GM12891 (cell line): ENCODE measurements at places on chromosomes 2 and 18.

DNA sequence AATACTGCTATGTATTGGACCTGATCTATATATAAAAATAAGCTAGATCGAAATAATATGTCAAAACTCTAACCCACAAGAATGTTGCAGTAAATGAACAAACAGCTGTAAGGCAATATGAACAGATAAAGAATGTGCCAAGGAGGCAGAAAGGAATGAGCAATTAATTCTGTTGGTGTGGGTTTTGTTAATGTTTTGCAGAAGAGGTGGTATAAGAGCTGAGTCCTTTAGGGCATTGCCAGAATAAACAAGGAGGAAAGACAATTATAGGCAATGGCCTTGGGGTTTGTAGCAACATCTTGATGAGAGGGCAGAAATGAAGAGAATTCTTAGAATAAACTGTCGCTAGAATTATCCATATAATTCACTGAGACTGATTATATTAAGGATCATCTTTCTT is 240.9 kb upstream of the GULP1 start:
- DNase-seq = no peak

DNA sequence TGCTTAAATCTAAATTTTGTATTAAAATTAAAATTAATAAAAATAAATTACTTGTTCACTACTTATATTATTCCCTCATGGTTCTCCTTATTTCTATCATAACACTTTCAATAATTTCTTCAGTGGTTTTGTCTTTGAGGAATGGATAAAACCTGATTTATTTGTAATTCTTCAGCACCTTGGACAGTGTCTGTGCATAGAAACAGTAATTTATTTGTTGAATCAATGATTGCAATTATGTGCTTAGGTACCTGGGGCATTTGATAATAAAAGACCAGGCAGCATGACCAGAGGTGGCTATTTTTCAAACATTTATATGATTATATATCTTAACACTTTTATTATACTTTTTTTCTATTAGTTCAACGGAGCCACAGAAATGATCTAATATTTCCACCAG is 1062.7 kb downstream of the DSC3 start:
- no peak for DNase-seq

- DNase-seq = no peak
Measured at GRCh38 chr18:13447621-13448334, 229.2 kb downstream of the LDLRAD4 start.

DNA sequence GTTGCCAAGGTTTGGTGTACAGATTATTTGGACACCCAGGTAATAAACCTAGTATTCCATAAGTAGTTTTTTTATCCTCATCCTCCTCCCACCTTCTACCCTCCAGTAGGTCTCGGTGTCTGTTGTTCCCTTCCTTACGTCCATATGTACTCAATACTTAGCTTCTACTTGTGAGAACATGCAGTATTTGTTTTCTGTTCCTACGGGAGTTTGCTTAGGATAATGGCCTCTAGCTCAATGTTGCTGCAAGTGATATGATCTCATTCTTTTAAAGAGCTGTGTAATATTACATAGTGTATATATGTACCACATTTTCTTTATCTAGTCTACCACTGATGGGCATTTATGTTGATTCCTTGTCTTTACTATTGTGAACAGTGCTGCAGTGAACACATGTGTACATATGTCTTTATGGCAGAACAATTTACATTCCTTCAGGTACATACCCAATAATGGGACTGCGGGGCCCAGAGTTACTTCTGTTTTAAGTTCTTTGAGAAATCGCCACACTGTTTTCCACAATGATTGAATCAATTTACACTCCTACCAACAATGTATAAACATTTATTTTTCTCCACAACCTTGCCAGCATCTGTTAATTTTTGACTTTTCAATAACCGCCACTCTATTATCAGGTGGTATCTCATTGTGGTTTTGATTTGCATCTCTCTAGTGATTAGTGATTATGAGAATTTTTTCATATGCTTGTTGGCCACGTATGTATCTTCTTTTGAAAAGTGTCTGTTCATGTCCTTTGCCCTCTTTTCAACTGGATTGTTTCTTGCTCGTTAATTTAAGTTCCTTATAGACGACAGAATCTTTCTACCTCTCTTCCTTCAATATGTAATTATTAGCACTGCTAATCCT is 88.0 kb downstream of the MEMO1 start:
- no peak for DNase-seq

DNA sequence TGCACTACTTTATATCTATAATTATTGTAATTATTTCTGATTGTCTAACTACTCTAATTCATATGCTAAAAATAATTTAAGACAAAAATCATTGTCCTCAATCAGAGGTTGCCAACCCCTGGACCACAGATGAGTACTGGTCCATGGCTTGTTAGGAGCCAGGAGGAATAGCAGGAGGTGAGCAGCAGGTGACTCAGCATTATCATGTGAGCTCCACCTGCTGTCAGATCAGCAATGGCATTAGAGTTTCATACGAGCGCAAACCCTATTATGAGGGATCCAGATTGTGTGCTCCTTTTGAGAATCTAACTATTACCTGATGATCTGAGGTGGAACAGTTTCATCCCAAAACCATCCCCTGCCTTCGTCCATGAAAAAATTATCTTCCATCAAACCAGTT is 1434.4 kb downstream of the LRP1B start:
- no peak for DNase-seq

- DNase-seq = no peak
Measured at GRCh38 chr2:174964404-174964803, 40.8 kb downstream of the CHN1 start.

DNA sequence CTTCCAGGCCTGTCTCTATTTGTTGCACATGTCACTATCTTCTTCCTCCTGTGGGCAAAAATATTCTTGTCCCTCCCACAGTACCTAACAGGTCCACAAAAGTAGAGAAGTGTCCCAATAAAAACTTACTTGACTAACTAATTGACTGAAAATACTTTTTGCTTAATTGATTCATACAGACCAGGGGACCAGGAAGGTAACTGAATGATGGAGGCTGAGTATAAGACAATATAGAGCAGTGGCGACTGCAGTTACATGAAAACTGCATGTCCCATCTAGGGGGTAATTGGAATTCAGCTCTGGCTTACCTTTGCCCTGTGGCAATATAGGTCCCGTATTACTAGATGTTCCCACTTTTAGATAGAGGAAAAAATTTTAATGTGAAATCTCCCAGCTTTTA is 112.9 kb upstream of the CREB1 start:
- DNase-seq = no peak

- DNase-seq = no peak
Measured at GRCh38 chr2:200042944-200043343, 87.6 kb downstream of the MAIP1 start.

- no peak for DNase-seq
Measured at GRCh38 chr2:197497326-197497725, 2.3 kb downstream of the HSPD1 start.

DNA sequence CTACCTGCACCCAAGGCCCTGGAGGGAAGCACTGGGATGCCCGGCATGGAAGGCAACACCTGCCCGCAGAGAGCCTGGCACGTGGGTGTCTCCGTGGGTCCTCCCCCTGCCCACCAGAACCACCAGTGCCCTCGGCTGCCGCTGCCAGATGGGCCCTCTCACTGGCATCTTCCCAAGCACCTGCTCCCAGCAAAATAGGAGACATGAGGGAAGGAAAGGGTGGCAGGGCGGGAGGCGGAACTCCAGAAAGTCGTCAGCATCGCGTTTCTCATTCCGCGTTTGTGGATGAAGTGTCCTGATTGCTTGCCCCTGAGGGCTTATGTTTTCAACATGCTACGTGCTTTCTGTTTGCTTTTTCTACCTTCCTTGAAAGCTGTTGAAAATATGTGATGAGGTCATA is 8.8 kb upstream of the SNTG2 start:
- DNase-seq = no peak

DNA sequence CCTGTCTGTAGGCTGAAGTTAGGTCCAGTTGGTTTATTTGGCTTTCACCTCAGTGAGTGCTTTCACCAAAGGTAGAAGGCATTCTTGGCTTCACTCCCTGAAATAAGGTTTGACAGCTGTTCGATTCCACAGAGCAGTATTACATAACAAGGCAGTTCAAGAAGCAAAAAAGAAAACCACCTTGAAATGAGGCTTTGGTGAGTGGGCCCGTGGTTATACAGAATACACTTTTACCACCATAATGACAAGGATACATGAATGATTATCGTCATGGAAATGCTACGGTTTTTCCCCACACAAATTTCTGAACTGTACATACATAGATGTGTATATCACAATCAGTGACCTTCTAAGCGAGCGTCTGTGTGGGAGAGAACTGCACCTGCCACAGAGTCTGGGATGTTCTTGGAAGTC is 80.0 kb upstream of the CHRNA1 start:
- no peak for DNase-seq

DNA sequence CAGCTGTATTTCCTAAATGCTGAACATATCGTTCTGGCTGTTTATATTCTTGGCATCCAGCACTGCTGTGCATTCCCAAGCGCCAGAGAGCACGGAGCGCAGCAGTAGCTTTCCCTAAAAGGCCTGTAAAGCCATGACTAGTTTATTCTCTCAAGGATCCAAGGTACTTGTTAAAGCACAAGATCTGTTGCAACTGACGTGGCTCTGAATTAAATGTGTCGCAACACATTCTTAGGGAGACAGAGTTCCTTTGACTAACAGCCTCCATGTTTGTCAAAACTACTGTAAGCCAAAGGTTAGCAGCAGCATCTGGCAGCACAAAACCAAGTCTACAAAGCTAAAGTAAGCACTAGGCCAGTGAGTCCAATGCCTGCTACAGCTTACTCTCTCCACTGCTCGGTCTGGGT is 188.6 kb upstream of the FN1 start:
- DNase-seq = no peak

- no peak for DNase-seq
Measured at GRCh38 chr18:69785466-69785865, 162.2 kb downstream of the CD226 start.

GRCh38 chr2:898319-898718 is 52.3 kb upstream of the SNTG2 start:
- no peak for DNase-seq

GRCh38 chr18:32301976-32302743 is 112.3 kb downstream of the MEP1B start:
- DNase-seq = peak; percentile 7

DNA sequence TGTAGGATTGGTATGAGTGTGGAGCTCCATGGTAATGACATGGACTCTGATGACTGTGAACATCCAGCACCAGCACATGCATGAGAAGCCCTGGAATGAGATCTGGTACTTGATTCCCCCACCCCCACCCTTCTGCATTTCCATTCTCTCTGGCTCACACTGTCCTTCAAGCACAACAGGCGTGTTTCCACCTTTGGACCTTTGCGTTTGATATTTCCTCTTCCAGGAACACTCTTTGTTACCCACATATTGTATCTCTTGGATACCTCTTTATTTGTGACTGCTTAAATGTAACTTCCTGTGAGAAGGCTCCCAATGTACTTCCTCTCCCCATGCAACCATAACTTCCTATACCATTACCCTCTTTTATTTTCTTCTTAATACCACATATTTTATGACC is 263.8 kb downstream of the HNMT start:
- DNase-seq = no peak

- DNase-seq = no peak
Measured at GRCh38 chr18:45464619-45465018, 150.7 kb upstream of the SLC14A2 start.

GRCh38 chr2:24117902-24118301 is 5.2 kb downstream of the PFN4 start:
- DNase-seq = no peak

GRCh38 chr2:227812001-227812400 is 1.6 kb upstream of the CCL20 start:
- no peak for DNase-seq

- no peak for DNase-seq
Measured at GRCh38 chr18:70243131-70243929, 37.8 kb upstream of the RTTN start.

DNA sequence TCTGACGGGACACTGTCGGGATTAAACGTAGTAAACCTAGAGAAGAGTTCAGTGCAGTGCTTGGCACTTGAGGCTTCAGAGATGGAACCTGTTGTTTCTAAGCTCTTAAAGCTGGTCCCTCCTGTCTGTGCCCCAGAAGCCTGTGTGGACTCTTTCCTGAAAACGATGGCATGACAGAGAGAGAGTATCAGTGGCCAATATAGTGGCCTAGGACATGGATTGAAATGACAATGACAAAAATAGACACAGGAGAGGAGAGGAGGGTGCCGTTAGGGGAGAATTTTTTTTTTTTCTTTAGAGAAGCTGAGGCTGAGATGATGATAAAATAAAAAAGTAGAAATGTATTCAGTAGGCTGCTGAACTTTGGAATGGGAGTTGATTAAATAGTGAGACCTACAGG is 138.0 kb downstream of the GAREM1 start:
- no peak for DNase-seq

DNA sequence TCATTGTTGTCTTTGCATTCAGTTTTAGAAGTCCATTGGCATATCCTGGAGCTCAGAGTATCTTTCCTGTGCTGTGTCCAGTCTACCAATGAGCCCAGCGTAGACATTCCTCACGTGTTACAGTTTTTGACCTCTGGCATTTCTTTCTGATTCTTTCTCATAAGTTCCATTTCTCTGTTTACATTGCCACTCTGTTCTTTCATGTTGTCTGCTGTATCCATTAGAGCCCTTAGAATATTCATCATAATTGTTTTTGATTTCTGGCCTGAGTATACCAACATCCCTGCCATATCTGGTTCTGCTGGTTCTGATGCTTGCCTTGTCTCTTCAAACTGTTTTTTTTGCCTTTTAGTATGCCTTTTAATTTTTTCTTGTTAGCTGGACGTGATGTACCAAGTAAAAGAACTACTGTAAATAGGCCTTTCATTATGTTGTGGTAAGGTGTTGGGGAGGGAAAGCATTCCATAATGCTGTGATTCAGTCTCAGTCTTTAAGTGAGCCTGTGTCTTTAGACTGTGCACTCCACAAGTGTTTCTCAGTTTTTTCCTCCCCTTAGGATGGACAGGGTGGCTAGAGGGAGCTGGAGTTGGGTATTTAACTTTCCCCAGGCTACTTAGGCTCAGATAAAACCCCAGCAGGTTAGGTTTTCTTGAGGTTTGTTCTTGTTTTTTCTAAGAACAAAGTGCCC is 35.6 kb downstream of the CEP192 start:
- no peak for DNase-seq
